ENCODE measurements at places on chromosomes 16 and 17. TPM values are rescaled to one million over a fixed set of nuclear protein-coding genes. Genes with fewer than 3 reads are reported as not detected.

DNA sequence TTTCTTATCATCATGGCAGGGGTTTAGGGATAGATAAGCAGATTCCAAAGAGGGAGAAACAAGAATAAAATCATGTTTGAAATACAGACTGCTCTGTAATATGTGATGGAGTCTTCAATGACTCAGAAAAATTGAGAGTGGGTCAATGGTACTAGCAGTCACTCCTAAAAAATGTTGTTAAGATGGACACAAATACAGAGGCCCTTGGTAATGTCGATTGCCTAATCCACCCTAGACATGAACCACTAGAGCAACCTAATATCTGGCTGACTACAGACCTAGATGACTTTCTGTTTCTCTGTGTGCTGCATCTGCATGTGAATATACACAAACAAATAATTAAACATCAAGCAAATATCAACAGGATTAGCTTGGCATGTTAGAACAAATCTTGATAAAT, 135.8 kb downstream of the CDH8 start:
- no peak for DNase-seq

- no peak for DNase-seq
Observed at GRCh38 chr17:4513113-4514032, 14.7 kb downstream of the SPNS2 start.

DNA sequence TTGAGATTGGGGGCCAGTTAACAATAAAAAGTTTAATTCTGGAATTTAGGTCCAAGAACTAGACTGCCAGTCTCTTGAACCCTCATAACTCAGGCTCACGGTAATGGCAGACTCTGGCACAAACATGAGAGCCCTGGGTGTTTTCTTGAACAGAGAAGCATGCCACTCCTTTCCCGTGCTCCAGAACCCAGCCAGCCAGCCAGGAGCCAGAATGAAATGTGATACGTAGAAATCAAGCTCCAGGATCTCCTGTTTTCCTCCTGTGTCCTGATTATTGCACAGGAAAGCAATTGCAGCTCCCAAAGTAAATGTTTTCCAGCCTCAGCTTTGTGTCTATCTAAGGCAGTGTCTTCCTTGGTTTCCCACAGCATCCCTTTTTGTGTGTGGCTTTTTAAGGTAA, 46.2 kb upstream of the NOL11 start:
- no peak for DNase-seq

- no peak for DNase-seq
Observed at GRCh38 chr17:9074131-9074530, 52.8 kb downstream of the NTN1 start.

DNA sequence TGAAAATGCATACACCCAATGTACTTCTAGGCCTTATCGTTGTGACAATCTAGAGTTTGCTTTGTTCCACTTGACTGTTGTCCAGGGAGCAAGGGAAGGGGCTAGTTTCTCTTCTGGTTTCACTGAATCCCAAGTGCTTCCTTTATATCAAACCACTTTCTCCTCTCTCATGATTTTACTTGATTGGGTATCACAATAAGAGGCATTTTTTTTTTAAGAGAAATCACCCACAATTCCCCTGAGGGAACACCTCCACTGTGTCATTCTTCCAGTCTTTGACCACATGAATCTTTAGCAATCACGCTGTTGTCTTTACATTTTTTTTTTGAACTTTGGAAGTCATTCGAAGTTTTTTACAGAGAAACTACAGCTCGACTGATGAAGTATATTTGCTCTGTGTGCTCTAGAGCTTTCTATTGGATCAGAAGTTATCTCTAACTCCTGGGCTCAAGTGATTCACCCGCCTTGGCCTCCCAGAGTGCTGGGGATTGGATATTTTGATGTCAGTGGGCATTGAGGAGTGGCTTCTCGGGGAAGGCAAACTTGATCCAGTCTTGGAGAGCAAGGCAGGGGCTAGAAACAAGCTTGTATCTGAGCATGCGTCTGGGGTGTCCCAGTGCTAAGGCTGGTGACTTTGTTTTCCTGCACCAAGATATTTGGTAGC, 3.0 kb downstream of the CDH1 start:
- no peak for DNase-seq

- no peak for DNase-seq
Observed at GRCh38 chr17:82238472-82239201, 9.8 kb downstream of the SLC16A3 start.

- no peak for DNase-seq
Observed at GRCh38 chr16:56923481-56924091, 8.4 kb upstream of the HERPUD1 start.

DNA sequence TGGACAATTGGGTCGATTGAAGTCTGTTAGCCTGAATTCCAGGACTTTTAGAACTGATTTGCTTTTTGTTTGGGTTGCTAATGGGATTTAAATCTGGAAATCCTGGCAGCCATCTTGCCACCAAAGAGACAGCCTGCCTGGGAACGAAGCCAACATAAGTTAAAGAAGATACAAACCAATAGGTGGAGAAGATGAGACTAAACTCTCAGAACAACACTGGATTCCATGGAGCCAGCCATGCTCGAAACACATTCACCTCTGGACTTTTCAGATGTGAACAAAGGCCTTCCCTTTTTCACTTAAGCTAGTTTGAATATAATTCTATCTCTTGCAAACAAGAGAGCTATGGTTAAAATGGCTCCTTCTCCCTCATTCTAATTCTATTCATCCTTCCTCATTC, 135.9 kb downstream of the TOX3 start:
- DNase-seq: no peak

GRCh38 chr16:81723098-81723723, 55.9 kb upstream of the PLCG2 start:
- no peak for DNase-seq

DNA sequence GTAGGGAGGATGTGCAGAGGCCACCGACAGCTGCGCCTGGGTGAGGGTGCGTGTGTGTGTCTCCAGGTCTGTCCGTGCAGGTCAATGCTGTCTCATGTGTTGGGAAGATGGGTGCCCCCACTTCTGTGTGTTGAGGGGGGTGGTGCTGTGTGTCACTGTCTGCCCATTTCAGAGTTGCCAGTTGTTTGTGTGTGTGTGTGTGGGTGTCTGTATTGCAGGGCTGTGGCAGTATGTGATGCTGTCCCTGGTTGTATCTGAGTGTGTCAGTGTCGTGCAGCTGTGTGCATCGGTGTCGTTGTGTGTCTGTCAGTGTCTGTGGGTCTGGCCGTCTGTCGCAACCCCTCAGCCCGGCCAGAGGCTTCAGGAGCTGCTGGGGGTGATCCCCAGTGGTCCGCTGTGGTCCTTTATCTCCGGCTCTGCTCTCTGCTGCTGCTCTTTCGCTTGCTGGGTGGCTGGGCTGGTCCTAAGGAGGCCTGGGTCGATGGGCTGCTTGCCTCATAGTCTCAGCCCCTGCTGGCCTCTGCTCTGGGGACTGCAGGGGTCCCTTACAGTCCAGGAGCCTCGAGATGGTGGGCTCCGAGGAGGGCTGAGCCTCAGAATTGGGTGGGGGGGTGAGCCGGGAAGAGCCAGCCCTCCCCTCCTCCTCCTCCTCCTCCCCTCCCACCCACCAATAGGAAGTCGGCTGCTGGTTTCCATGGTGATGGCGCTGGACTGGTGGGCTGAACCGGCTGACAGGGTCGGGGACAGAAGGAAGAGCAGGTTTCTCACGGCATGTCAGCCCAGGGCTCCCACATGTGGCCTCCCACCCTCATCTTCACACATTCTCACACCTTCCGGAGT, at the start of gene TSPOAP1:
Gene TSPOAP1, minus strand, starts transcription at position 601 of the 840 bp plus-strand sequence. CDS start 875 bp downstream, outside the sequence.
- peak; percentile 85 for DNase-seq

- no peak for DNase-seq
Observed at GRCh38 chr17:3030096-3030495, 33.3 kb downstream of the OR1D5 start.

DNA sequence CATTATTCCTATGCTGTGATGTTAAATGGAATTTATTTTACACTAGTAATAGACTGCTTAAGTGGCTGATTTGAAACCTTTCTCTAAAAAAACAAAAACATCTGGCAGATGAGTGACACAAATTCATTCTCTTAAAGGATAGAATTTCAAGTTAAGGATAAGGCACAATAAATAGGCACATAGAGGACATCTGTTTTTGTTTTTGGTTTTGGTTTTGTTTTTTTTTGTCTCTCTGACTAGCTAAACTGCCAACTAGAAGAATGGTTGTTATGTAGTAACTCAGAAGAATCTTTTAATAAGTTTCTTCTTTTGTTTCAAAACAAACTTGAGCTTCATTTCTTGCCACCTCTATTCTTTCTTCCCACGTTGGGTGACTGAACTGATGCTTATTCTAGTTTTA, 5.1 kb upstream of the VPS4A start:
- no peak for DNase-seq

- DNase-seq: no peak
Observed at GRCh38 chr17:40025991-40026815, 11.0 kb downstream of the CSF3 start.

DNA sequence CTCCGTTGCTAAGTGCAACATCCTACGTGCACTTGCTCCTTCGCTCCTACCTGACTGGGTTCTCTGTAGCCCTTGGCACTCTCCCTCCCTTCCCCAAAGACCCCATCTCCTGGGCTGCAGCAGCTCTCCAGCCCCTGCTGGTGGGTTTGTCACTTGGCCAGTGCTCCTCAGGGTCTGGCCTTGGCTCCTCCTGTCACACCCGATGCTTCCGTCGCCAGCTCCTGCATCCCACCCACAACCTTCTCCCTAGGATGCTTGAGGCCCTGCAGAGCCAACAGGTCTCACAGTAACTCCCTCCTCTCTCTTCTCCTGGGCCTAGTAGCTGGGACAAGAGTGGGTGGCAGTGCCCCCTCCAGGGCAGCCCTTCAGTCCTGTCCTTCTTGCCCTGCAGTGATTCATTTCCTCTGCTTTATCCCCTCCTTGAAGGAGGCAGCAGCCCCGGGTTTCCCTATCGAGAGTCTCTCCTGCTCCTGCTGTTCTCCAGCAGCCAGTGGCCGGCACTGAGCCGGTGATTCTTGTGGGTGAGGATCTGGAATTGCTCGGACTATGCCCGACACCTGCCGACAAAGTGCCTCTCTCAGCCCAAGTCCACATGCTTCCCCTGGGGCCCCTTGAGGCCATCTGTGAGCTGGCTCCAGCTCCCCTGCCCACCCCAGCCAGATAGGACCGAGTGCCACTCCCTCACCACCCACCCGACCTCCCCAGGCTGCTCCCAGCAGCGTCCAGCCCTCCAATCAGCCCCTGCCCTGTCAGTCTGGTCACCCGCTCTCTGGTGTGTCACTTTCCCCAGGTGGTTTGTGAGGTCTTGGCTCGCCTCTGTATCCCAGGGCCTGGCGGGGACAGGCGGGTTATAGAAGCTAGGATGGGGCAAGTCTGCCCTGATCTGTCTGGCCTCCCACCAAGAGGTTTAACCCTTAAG, 3.8 kb downstream of the LITAFD start:
- DNase-seq: peak; percentile 52

GRCh38 chr17:53227514-53227913, 595.2 kb upstream of the KIF2B start:
- no peak for DNase-seq

- no peak for DNase-seq
Observed at GRCh38 chr17:38465391-38466345, 37.4 kb downstream of the ARHGAP23 start.

DNA sequence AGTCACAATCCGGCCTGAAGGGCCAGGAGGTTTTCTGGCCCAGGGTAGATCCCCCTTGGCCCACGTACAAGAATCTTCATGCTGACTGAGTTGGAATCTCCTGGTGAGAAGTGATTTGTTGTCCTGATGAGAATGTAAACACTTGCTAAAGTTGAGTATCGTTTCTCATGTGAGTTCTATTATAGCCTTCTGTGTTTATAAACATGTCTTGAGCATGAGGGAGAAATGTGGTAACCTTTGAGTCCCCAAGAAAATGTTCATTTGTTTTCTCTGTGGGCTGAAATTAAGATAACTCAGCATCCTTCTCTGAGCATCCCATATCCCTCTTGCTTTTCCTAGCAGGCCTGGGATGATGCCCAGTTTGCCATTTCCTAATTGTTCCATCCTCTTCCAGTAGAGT, 204.8 kb downstream of the FTO start:
- no peak for DNase-seq

DNA sequence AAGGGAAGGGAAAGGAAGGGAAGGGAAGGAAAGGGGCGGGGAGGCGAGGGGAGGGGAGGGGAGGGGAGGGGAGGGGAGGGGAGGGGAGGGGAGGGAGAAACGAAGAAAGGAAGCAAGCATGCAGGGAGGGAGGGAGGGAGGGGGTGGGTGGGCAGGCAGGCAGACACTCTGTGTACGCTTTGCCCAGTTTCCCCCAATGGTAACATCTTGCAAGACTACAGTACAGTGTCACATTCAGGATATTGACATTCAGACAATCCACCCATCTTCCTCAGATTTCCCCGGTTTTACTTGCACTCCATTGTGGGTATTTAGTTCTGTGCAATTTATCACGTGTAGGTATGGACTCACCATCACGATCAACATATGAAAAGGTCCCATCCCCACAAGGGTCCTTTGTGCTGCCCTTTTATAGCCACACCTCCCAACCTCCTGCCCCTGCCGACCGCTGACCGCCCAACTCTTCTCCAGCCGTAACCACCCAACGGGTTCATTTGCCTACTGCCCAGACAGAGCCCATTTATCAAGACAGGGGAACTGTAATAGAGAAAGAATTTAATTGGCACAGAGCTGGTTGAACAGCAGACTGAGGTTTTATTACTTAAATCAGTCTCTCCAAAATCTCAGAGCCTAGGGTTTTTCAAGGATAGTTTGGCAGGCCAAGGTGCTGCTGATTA, 91.4 kb upstream of the FA2H start:
- DNase-seq: no peak

DNA sequence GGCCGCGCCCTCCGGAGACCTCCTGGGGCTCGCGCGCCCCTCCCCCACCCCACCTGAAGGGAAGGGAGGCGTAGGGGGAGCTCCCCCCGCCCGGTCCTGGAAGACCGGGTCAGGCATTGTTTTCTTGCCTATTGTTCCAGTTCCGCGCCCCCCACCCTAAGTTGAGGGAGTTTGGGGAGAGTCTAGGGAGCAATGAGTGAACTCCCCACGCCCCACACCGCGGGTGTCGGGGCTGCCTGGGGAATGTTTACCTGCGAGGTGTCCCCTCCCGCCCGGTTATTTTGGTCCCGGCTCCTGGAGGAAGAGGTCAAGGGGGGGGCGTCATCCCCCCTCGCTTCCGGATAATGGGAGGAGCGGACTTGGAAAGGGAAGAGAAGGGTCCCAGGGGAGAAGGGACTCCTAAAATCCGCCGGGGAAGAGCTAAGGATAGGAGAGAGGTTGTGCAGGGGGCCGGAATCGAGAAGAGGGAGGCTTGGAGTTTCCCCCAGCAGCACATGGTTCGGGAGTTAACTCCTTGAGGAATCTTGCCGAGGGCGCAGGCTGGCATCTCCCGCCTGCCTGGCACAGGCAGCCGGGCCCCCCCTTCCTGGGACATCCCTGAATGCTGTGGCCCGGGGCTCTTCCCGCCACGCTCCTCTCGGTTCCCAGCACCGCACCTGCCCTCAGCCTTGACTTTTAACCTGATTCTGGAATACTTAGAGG, 881 bp downstream of the MLLT6 start:
- peak; percentile 34 for DNase-seq

GRCh38 chr16:80893686-80894085, 89.3 kb upstream of the CDYL2 start:
- no peak for DNase-seq

GRCh38 chr16:68190081-68190480, 45.8 kb downstream of the ESRP2 start:
- DNase-seq: no peak

GCGR gene
- 6.7 TPM for total RNA-seq

WRAP53 gene
- 19.5 TPM for total RNA-seq

SLFN5 gene
- total RNA-seq: 16.8 TPM

RAPGEFL1 gene
- 25.3 TPM for total RNA-seq

RAMP2 gene
- 4.6 TPM for total RNA-seq

SLC47A1 gene
- total RNA-seq: not detected

HS3ST3A1 gene
- 1.1 TPM for total RNA-seq
